COLO829 (cell line): ENCODE measurements at places on chromosomes 4 and X.

GRCh38 chrX:1483843-1484637, 31.3 kb upstream of the ASMTL start:
- DNase-seq: no peak

DNA sequence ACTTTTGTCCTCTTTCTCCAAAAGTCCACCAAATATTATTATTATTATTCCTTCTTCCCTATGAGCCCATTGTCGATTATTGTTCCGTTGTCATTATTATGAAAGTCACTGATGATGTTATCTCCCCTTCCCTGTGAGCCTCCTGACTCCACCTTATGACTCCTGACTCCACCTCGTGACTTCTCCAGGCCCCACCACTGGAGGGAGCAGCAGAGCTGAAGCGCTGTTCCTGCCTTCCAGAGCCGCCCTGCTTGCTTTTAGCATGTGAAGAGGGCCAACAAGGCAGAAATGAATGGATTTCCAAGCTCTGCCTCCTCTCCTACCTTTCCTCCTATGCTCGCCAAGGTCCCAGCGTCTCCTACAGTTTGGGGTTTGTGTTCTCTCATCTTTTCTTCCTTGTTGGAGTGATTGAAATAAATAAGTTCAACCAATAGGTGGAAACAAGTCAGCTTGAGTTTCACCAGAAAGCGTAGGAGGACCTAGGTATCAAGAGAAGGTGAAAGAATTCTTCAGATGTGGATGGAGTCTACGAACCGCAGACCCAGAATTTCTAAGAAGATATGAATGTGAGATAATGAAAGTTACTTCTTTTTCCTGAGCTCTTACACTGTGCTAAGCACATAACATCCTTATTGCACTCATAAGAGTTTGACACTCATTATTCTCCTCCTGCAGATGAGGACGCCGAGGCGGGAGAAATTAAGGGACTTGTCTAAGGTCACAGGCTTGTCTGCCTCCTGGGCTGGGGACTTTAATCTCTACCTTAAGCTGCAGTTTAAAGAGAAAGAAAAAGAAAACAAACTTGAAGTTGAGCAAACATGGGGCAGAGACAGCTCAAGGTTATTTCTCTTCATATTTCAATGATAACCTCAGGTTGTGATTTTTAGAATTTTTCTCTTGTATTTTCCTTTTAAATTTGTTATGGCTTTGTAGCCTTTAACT, 26.1 kb downstream of the IGSF1 start:
- DNase-seq: peak; percentile 24

- DNase-seq: no peak
These were observed 631.9 kb downstream of the BCOR start for GRCh38 chrX:39465906-39466305.

DNA sequence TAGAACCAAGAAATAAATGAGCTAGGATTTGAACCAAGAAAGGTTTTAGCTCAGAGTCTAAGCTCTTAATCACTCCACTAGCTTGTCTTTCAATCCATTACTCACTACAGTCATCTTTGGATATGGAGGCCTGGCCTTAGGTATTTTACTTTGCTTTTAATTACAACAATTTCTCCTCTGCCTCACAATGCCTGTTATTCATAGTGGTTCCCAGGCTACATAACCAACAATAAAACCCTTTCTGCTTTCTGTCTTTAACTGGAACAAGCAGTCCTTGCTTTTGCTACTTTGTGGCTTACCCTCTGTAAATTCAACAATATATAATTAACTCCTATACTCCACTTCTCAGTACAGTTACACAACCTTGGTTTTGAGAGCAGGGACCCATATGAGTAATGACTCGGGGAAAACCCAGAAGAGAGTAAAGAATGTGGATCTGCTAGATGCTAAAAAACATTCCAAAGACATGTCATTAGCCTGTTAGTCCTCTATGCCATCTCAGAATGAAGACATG, 94.7 kb upstream of the NAP1L5 start:
- peak; percentile 87 for DNase-seq

GRCh38 chr4:176377780-176378179, 58.0 kb downstream of the SPCS3 start:
- no peak for DNase-seq

- DNase-seq: no peak
These were observed 8.1 kb downstream of the IGBP1 start for GRCh38 chrX:70141373-70141772.

GRCh38 chrX:151970027-151970426, 4.4 kb downstream of the GABRE start:
- DNase-seq: no peak

DNA sequence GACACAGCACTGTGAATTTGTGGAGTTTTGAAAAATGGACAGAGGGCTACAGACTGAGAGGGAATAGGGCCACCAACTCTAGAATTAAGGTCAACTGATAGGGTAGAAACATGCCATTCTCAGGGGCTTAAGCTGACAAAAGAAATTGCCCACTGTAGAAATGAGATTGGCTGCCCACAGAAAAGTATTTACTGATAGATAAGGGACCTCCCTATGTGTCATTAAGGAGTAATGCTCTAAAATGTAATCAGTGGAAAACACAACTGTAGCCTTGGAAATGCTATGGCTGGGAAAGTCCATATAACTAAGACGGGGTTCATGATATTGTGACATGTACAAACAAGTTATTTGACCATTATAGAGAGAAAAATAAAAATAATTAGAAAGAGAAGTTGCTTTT, 4.6 kb downstream of the RTL9 start:
- DNase-seq: no peak

DNA sequence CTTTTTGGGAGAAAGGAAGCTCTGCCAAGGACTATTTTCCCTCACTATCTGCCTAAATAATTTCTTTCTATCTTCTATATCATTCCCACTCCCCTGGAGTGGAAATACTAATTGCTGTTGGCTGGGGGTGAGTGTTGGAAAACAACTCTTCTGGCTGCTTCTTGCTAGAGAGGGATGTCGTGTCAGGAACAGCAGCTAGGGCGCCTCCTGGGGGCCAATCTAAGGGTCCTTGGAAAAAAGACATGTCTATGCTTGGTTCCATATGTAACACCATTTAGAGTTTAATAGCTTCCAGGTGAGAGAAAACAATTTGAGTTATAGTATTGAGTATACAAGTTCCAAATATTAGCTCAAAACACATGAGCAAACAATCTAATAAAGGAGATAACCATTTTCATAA, 111.3 kb downstream of the MAGEE1 start:
- no peak for DNase-seq

DNA sequence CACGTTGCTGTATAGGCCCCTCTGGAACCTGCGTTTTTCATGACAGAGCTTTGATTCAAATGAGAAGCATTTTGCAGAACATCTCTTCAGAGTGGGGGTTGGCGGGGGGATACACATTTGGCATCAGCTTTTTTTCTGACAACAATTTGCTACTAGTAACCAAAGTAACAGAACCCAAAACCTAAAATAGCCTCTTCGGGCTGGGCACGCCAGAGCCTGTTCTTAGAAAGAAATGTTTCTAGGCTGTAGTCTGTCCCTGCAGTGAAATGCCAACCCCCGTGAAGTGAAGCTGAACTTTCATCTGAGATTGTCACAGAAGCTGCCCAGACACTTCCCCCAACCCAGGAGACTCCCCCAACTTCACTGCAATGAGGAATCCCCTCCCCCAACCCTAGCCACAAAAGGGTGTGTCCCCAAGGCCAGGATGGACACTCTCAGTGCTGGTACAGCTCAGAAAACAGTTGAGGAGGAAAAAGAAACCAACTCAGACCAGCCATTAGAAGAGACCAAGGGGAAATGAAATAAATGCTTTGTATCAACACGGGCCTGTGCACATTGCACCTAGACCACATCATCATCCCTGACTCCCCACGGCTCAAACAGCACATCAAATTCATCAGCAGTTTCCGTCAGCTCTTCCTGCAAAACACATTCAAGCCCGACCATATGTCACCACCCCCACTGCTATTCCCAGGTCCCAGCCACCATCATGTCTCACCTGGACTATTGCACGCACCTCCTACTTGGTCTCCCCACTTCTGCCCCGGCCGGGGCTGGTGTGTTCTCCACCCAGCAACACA, 8.4 kb upstream of the MAN2B2 start:
- DNase-seq: no peak

- DNase-seq: no peak
These were observed 2.9 kb downstream of the RAPGEF2 start for GRCh38 chr4:159105761-159106243.

DNA sequence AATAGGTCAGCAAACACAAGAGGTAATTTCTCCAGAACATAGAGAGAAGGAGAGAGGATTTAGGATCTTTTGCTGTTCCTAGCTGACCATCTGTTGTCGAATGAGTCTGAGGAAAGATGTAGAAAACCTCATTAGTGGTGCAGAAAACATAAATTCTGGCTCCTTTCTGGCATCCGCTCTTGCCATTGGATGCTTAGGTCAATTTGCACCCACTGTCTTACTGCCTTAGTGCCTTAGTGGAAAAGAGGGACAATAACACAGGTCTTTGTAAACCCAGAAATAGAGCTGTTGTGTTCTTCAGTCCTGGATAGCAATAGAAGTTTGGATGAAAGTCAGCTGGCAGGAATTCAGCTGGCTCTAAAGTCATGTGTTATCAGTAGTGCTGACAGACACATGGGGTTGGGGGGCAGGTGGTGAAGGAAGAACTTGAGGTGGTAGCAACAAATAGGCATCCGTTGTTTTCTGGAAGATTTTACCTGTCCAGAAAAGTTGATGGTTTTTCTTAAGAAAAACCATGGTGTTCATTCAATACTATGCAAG, 78.2 kb downstream of the GLRA2 start:
- no peak for DNase-seq

DNA sequence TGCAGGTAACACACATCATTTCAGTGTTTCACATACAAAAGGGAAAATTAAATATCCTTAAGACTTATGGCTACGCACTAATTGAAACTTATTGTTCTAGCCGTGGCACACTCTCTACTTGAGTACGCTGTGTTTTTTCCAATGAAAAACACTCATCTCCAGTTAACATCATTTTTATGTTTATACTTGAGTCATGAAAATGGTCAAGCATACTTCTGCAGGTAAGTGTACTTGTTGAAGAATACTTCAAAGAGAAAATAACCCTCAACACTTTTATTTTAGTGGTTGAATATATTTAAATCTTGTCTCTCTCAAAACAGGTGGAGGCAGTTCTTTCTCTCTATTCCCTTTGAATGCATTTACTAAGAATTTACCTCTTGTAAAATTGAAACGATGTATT, 538.7 kb upstream of the PCDH7 start:
- no peak for DNase-seq

GRCh38 chr4:123304151-123304964, 92.2 kb upstream of the SPRY1 start:
- no peak for DNase-seq

GRCh38 chr4:147056940-147057610, 111.4 kb upstream of the TTC29 start:
- no peak for DNase-seq

GRCh38 chr4:76489686-76490161, 54.7 kb downstream of the SHROOM3 start:
- DNase-seq: no peak

GRCh38 chr4:86403575-86403974, 43.7 kb upstream of the MAPK10 start:
- no peak for DNase-seq

DNA sequence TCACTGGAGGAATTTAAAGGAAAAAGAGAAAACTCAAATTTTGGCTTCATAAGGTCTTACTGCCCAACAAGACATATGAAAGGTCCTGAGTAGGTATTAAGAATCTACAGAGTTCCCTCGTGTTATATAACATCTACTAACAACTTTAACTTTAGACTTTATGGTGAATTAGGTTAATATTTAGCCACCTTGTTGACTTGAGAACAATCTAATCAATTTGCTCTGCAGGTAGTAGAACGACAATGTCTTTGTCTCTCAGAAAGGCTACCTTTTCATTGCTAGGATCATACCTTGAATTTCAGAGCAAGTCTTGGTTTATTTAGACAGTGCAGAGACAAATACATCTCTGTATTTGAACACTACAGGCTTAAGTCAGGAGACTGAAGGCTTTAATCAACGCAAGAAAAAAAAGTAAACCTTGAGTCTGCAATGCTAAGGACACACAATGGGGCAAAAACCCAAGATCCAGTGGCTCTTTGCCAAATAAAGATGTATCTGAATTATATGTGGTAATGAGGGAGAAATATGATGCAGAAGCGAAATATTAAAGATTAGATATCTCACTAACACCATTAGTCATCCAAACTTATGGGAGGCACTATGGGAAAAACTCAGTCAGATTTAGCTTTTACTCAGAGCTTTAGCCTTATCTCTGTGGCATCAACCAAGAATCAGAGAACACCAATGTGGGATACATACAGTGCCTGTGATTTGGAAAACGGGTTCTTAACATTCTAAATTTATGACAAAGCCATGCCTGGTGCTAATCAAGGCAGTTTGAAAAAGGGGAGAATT, 93.6 kb upstream of the FTHL17 start:
- no peak for DNase-seq

DNA sequence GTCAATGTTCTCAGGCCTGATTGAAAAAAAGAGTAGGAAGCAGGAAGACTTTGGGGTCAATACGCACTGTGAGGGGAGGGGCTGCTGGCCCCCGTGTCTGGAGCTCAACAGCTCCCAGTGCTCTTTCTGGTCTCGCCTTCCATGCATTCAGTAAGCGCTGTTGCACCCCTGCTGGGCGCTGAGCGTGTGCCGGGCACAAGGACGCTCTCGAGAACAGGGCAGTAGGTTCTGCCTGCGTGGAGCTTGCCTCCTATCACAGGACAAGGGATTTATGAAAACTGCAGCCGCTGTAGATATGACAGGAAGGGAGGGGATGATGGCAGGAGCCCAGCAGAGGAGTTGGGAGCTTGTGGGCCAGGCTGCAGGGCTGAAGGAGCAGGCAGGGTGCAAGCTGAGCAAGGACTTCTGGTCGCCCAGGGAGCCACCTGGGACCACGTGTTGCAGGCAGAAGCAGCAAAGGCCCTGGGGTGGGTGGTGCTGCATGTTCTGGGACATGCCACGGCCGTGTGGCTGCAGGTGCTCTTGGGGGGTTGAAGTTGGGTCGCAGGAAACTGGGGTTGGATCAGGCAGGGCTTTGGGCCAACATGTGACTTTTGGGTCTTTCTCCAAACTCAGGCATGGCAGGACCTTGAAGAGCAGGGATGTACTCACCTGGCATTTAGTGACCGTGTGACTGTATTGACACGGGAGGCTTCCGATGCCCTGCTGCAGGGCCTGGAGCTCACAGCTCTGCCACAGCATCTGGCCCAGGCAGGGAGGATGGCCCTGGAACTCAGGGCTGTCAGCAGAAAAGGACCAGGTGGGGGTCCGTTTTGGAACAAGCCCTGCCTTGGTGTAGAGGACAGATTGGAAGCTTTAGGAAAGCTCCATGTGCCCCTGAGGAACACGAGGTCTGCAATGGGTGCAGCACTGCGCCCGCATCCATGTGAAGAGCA, 97.9 kb downstream of the CPZ start:
- no peak for DNase-seq

DNA sequence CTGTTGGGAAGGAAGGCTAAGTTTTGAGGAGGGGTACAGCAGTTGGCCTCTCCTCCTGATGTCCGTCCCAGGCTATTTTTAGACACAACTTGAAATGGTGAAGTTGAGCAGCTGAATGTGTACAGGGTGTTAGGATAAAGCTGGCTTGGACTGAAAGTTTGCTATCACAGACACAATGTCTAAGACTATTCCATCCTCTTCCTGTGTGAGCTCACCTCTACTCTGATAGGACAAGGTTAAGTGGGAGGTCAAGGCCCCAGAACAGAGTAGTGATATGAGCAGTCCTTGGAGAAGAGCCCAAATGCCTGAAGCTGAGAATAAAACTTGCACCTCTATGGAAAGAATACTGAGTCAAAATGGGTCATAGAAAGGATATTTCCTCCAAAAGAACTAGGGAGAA, 4.1 kb downstream of the ATP1B4 start:
- DNase-seq: no peak

GRCh38 chr4:165628572-165628971, 244.5 kb upstream of the TLL1 start:
- DNase-seq: no peak
